ENCODE measurements at places on chromosomes 13 and 19.

GRCh38 chr19:58575183-58576041 is 2.3 kb upstream of the MZF1 start:
- peak; percentile 91 for DNase-seq

GRCh38 chr19:40266119-40266518 is 19.0 kb downstream of the AKT2 start:
- DNase-seq = no peak

DNA sequence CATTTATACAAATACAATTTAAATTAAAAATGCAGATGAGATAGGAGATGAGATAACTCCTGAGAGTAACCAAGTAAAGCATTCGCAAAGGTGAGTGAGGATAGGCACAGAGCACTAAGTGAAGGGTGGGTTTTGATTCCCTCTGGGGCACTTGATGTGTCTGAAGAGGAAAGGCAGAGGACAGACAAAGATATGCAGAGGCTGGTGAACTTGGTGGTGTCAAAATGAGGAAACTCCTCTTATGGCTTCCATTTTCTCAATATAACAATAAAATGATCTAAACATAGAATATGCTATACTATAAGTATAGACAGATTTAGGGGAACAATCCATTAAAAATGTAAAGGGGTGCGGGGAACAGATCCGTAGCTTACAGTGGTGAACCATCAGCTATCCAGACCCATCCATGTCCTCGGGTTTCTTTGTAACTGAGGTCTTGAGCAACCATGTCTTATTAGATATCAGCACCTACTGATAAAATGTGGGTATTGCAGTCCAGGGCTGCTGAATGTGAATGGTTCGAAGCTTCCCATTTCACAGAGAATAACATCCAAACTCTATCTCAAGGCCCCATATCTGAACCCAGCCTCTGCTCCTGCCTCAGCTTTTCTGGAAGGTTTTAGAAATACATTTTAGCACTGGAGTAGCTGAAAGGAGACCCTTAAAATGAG is 73.9 kb upstream of the SLC10A2 start:
- no peak for DNase-seq

DNA sequence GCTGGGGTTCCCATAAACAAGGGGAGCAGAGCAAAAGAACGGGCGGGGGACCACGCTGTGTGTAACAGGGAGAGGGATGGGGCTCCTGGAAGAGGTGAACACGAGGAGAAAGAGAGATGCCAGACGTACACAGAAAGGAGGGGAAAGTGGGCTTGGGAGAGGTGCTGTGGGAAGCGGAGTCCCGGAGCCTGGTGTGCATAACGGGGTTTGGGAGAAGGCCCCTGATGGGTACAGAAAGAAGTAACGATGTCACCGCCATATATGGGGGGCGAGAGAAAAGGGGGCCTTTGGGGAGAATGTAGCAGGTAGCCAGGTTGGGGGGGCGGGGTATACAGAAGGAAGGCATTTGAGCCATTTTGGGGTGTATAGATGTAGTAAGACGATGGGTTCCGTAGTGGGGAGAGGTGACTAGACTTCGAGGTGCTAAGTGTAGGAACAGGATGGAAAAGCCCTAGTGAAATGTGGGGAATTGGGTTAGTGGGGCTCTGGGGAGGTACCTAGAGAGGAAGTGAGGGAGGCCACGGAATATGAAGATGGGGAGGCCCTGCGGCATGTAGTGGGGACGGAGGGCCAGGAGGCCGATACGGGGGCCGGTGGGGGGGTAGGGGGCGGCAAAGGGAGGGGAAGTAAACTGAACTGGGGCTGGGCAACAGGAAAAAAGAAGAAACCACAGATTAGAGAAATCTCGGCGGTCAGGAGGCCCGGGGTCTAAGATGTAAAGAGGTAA is 787 bp downstream of the ZNF580 start:
- DNase-seq = no peak

DNA sequence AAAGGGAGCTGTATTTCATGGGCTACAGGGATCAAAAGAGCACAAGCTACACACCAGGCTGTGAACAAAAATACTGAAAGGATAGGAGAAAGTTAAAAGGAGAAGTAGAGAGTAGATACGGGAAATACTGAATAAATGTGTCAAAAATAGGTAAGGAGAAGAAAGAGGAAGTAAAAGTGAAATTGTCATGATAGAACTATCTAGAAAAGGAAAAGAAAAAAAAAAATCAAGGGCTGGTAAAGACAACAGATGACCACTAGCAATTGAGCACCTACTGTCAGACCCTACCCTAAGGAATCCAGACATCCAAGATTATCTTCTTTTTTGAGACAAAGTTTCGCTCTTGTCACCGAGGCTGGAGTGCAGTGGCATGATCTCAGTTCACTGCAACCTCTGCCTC is 4.8 kb downstream of the RUBCNL start:
- DNase-seq = no peak

DNA sequence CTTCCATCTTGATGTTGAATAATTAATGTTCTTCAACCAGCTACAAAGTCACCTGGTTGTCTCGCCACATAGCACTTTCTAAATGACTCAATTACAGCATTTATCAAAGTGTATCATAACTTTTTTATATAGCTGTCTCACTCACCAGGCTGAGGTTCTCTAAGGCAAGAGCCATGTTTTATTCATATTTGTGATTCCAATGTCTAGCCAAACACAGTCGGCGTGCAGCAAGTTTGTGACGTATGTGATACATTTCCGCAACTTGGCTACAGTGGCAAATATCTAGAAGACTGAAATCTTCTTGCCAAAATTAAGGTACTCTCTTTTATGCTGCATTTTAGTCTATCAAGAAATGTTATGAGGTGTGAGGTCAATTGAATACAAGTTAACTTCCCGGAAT is 94.2 kb upstream of the WASF3 start:
- no peak for DNase-seq

GRCh38 chr19:30428844-30429243 is 56.7 kb downstream of the ZNF536 start:
- DNase-seq = no peak

All from left renal cortex interstitium (tissue), 4 donors.